NCI-H146 (cell line): ENCODE measurements at places on chromosomes 6 and 20.
A peak's percentile ranks its signal among the peaks of the same experiment; 100 is the strongest.

GRCh38 chr6:18707714-18708439 lies 320.7 kb downstream of the RNF144B start:
- DNase-seq = no peak

GRCh38 chr6:126805861-126806260 lies 312.6 kb upstream of the RSPO3 start:
- DNase-seq = no peak

DNA sequence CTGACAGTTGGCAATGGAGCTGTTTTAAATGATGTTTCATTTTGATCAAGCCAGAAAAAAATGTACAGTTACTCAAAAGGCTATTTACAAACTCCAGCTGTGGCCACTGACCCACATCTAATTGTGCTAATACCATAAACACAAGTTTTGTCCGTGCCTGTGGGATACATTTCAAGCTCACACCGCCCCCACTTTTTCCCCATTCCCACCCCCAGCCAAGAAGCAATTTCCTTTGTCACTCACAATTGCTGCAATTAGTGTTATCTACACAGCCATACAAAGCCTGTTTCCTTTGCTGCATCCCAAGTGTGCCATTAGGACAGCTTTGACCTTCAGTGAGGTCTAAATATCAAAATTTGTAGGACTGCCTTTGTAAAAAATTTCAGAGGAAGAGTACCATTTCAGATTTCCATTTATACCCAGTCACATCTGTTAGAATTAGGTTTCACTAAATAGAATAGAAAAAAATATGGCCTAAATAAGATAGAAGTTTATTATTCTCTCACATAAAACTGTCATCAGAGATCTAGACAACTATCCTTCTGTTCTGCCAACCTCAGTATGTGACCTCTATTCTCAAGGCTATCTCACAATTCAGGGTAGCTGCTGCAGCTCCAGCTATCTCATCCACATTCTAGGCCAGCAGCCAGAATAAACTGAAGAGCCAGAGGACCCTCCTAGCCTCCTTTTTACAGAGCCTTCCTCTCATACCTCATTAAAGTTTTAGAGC lies 202.6 kb downstream of the NFATC2 start:
- peak; percentile 92 for DNase-seq

- DNase-seq = no peak
These were observed 203.4 kb upstream of the KCNQ5 start for GRCh38 chr6:72418495-72418894.

GRCh38 chr6:165566088-165566828 lies 96.8 kb downstream of the PDE10A start:
- DNase-seq = no peak
